ENCODE measurements at places on chromosomes 11 and 22.
A peak's percentile ranks its signal among the peaks of the same experiment; 100 is the strongest.

- DNase-seq: peak; percentile 73
Measured at GRCh38 chr11:1882265-1883238, 9.1 kb downstream of the PRR33 start.

- no peak for DNase-seq
Measured at GRCh38 chr11:86234831-86235461, 9.6 kb upstream of the EED start.

- no peak for DNase-seq
Measured at GRCh38 chr11:107563702-107564101, 1.8 kb downstream of the ALKBH8 start.

- no peak for DNase-seq
Measured at GRCh38 chr11:98531576-98531975, 489.2 kb upstream of the CNTN5 start.

DNA sequence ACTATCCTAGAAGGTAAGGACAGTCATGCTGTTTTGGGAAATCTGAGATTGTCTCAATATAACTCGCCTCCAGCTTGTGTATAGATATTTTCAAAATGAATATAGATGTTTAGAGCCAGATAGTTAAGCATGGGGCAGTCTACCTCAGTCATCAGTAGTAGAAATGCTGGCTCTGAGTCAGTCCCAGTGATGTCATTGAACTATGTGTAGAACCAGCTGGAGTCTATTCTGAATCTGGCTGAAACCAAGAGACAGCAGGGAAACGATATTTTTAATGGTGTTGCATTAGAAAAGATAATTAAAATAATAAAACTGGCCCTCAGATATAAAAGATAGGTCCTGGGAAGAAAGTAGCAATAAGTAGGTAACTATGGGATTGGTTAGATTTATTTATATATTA lies 25.9 kb downstream of the PIWIL4 start:
- no peak for DNase-seq

- DNase-seq: no peak
Measured at GRCh38 chr11:57348052-57348451, 9.9 kb downstream of the P2RX3 start.

GRCh38 chr11:33802194-33802950 lies 28.1 kb upstream of the FBXO3 start:
- DNase-seq: no peak

- no peak for DNase-seq
Measured at GRCh38 chr11:22192642-22193347, at the start of gene ANO5. TSS of gene ANO5 (plus strand) at chr11:22193085. CDS start at chr11:22193493, 408 bp downstream.

DNA sequence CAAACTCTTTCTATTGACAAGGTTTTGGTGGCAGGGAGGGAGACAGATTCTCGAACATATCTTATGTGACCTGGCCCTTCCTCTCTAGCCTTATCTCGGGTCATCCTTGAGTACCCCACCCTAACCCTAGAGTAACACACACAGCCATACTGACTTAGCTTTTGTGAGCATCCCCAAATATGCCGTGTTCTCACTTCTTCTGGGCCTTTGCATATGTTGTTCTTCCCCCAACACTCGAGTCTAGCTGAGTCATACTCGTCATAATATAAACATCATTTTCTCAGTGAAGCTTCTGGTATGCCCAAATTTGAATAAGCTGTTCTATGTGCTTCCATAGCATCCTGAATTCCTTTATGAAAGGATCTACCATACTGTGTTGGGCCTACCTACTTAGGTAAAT lies 8.0 kb downstream of the TTC17 start:
- DNase-seq: no peak

GRCh38 chr11:131600628-131601027 lies 230.2 kb downstream of the NTM start:
- DNase-seq: no peak

GRCh38 chr11:12990162-12990480 lies 19.0 kb upstream of the RASSF10 start:
- DNase-seq: no peak

- DNase-seq: no peak
Measured at GRCh38 chr11:12090061-12090591, 20.3 kb upstream of the MICAL2 start.

Data from stimulated activated CD8-positive, alpha-beta memory T cell treated with anti-CD3 and anti-CD28 coated beads, Interleukin-7, amount 100 ng/mL, for 24 hours (primary cell).